Psoas muscle (tissue), 8 donors: ENCODE measurements at places on chromosomes 13 and 19.
A peak's percentile ranks its signal among the peaks of the same experiment; 100 is the strongest.

- no peaks in the 10 kb centered on the region for H3K36me3 ChIP-seq
- no peaks in the 10 kb centered on the region for H3K4me1 ChIP-seq
- H3K27ac ChIP-seq, result no peak overlapping the region
Observed at GRCh38 chr13:62598708-62599107, 1183.1 kb upstream of the PCDH20 start.

- H3K4me1 ChIP-seq, result no peaks in the 10 kb centered on the region
- H3K4me3 ChIP-seq, result no peak overlapping the region
- no peaks in the 10 kb centered on the region for H3K36me3 ChIP-seq
- H3K27me3 ChIP-seq, result no peaks in the 10 kb centered on the region
- no peak overlapping the region for H3K27ac ChIP-seq
Observed at GRCh38 chr19:30263830-30264381, 108.3 kb upstream of the ZNF536 start.

- H3K4me1 ChIP-seq, result no peaks in the 10 kb centered on the region
- H3K27ac ChIP-seq, result no peak overlapping the region
- DNase-seq, result no peak
- no peaks in the 10 kb centered on the region for H3K36me3 ChIP-seq
- H3K27me3 ChIP-seq, result no peaks in the 10 kb centered on the region
- H3K4me3 ChIP-seq, result no peak overlapping the region
Observed at GRCh38 chr13:72144636-72145035, 277.6 kb upstream of the DACH1 start.

DNA sequence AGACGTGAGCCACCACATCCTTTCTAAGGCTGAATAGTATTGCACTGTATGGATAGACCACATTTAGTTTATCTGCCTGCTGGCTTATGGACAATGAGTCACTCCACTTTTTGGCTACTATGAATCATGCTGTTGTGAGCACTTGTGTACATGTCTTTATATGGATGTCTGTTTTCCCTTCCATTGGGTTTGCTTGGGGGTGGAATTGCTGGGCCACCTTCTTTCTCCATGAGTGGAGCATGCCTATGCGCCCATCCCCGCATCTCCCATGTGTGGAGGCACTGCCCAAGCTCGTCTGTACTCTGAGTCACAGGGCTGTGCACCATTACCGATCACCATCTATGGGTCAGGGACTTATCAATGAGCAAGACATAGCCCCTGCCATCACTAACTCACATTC lies 127.2 kb upstream of the GJB6 start:
- no peaks in the 10 kb centered on the region for H3K36me3 ChIP-seq
- no peaks in the 10 kb centered on the region for H3K27me3 ChIP-seq
- H3K27ac ChIP-seq, result no peak overlapping the region
- H3K4me1 ChIP-seq, result no peaks in the 10 kb centered on the region

- peak overlapping the region; percentile 51 for H3K27ac ChIP-seq
- H3K36me3 ChIP-seq, result no peaks in the 10 kb centered on the region
- H3K4me3 ChIP-seq, result no peak overlapping the region
- peaks cover 33% of the 10 kb centered on the region for H3K4me1 ChIP-seq
Observed at GRCh38 chr13:32115066-32115465, 83.5 kb downstream of the FRY start.

- H3K36me3 ChIP-seq, result no peaks in the 10 kb centered on the region
- no peaks in the 10 kb centered on the region for H3K27me3 ChIP-seq
- no peak overlapping the region for H3K27ac ChIP-seq
- no peak for DNase-seq
- H3K4me3 ChIP-seq, result peak overlapping the region; percentile 12
Observed at GRCh38 chr19:2083174-2083854, 12.8 kb downstream of the MOB3A start.
